ENCODE measurements at places on chromosomes 6 and 20. TPM values are rescaled to one million over a fixed set of nuclear protein-coding genes. Genes with fewer than 3 reads are reported as not detected.
A peak's percentile ranks its signal among the peaks of the same experiment; 100 is the strongest.

Gene MRPS26
- 37.4 TPM for total RNA-seq

DNA sequence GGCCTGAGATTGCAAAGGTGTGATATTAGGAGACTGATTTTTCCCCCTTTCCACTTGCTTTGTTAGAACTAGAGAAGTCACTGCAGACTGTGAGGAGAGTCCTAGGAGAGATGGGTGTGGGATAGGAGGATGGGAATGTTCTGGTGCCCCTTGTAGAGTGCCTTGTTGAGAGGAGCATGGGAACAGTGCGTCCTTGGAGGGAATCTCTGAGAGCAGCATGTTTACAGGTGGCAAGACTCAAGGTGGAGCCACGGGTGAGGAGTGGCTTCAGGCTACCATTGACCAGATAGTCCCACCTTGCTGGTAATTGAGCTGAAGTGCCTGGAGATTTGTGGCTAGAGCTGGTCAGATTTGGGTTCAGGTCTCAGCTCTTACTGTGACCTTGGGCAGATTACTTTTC is 6.0 kb downstream of the PLCG1 start:
- H3K4me1 ChIP-seq = peaks cover 92% of the 10 kb centered on the region
- H3K27me3 ChIP-seq = no peaks in the 10 kb centered on the region
- no peak for DNase-seq
- H3K4me3 ChIP-seq = peak overlapping the region; percentile 91
- peaks cover 83% of the 10 kb centered on the region for H3K36me3 ChIP-seq

Gene CTSZ
- 44.0 TPM for total RNA-seq

Gene ECT2L
- not detected for total RNA-seq

- no peak overlapping the region for H3K27ac ChIP-seq
- peaks cover 2% of the 10 kb centered on the region for H3K36me3 ChIP-seq
- H3K4me3 ChIP-seq = no peak overlapping the region
- H3K27me3 ChIP-seq = peaks cover 2% of the 10 kb centered on the region
- peak; percentile 11 for DNase-seq
- peaks cover 18% of the 10 kb centered on the region for H3K4me1 ChIP-seq
Observed at GRCh38 chr20:41696428-41696827, 78.3 kb upstream of the CHD6 start.

Gene RPP40
- 5.0 TPM for total RNA-seq

Gene MEI4
- total RNA-seq = not detected

- H3K27me3 ChIP-seq = no peaks in the 10 kb centered on the region
- no peak overlapping the region for H3K4me3 ChIP-seq
- no peaks in the 10 kb centered on the region for H3K4me1 ChIP-seq
- no peak overlapping the region for H3K27ac ChIP-seq
- H3K36me3 ChIP-seq = peaks cover 17% of the 10 kb centered on the region
- no peak for DNase-seq
Observed at GRCh38 chr20:62277253-62277652, 25.5 kb upstream of the ADRM1 start.

DNA sequence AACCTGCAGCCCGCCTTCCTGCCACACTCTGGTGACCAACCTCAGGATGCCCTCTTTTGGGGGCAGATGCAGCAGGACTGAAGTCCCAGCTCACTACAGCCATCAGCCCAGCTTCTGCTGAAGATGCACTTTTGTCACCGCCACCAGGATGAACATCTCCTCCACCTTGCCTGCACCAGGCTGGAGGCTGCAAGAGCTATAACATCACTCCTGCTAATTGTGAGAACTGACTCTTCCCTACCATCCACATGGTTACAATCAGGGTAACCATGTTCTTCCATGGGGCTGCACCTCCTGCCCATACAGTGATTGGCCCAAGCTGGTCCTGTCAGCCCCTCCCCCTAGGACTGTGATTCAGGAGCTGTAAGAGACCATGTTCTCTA is 2.0 kb upstream of the ACTL10 start:
- peaks cover 14% of the 10 kb centered on the region for H3K36me3 ChIP-seq
- no peaks in the 10 kb centered on the region for H3K27me3 ChIP-seq
- peaks cover 44% of the 10 kb centered on the region for H3K4me1 ChIP-seq

GRCh38 chr6:22294301-22294700 is 2.5 kb downstream of the PRL start:
- peaks cover 6% of the 10 kb centered on the region for H3K27me3 ChIP-seq
- no peaks in the 10 kb centered on the region for H3K36me3 ChIP-seq

DNA sequence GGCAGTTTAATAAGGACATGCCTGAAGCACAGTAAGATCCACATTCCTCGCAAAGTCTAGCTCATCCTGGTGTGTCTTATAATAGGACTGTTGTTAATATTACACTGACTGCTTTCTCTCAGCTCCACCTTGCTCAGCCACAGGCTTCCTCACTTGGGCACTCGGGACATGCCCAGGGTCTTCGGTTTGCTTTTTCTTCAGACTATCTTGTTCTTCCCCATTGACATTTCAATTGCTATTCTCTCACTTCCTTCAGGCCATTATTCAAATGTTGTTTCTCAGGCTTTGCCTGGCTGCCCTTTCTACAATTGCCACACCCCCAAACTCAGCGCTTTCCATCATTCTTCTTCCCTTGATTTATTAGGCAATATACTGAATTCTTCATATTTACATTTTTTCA is 274.8 kb upstream of the RGS17 start:
- H3K27me3 ChIP-seq = no peaks in the 10 kb centered on the region
- H3K4me1 ChIP-seq = no peaks in the 10 kb centered on the region
- H3K4me3 ChIP-seq = no peak overlapping the region
- no peaks in the 10 kb centered on the region for H3K36me3 ChIP-seq
- no peak overlapping the region for H3K27ac ChIP-seq

Gene CYP39A1
- total RNA-seq = not detected

DNA sequence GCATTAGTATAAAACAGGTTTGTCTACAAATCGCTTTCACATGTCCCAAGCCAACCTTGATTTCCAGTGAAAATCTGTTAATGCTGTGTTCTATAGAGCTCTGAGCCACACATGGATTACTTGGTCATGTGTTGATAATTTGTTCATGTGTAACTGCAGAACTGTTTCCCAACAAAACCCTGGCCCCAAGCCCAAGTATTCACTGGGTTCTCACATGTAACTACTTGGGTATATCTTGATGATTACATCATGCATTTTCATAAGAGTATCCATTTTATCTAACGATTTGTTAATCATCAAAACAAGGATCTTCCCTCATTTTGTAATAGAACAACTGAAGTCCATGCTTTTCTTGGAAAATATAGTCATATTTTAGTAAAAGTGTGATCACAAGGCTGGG is 657.6 kb downstream of the PRKN start:
- no peak for DNase-seq
- no peak overlapping the region for H3K4me3 ChIP-seq

DNA sequence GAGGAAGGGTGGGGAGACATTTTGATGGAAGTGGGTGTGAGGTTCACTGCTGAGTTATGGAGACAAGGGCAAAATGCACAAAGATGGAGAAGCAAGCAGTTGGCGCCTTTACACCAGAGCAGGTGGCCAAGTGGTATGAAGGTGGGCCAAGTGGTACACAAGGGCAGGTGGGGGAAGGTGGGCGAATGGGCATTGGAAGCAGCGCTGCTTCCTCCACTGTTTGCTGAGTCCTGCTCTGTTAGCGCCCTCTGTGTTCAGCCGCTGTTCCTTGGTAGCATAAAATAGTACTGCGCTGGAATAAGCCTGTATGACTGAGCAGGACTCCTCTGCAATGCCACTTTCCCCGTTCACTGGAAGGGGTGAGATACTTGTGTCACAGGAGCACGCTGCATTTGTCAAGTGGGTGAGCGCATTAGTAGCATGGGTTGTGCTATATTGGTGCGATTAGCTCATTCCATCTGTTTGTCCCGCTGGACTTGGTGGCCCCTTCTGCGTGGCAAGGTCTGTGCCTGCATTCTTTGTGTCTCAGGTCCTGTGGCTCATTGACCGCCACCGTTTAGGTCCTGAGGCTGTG is 116.4 kb downstream of the TOX2 start:
- no peak overlapping the region for H3K27ac ChIP-seq
- peaks cover 7% of the 10 kb centered on the region for H3K36me3 ChIP-seq
- DNase-seq = no peak
- peaks cover 60% of the 10 kb centered on the region for H3K4me1 ChIP-seq

DNA sequence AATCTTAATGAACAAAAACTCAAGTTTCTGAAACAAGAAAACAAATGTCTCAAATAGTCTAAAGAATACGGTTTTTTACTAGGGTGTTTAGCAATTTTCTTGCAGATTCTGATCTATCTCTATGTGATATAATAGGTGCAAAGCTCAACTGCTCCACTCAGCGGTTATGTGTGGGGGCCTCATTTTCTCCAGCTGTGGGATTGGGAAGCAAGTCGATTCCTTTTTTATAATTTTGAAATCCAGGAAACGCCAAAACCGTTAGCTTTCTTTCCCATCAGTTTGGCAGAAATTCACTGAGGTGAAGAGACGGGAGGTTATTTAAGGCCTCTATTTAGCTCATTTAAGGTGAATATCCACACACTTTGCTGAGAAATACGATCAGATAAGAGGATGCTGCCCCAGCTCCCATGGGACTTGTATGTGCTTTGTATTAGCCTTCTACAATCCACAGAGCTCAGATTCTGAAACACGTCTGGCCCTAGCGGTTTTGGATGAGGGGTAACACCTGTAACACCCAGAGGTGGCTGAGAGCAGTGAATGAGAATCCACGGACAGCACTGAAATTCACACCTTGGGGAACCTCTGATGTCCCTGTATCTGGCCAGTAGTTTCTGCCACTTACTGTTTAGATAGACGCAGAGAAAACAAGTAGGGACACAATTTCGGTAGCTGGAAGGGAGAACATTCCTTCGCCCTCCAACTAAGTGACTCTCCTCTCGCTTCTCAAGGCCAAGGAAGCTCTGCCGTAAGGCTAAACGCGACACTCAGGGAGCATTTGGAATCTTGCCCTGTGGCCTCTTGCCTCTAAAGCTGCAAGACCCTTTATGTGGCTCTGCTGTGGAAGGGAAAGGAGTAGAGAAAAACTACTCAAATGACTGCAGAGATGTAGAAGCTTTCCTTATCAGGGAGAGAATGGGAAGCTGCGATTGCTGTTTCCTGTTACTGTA is 6.5 kb upstream of the BCAS4 start:
- H3K4me3 ChIP-seq = no peak overlapping the region
- H3K4me1 ChIP-seq = peaks cover 14% of the 10 kb centered on the region
- DNase-seq = no peak
- no peaks in the 10 kb centered on the region for H3K27me3 ChIP-seq

Gene NOX3
- total RNA-seq = not detected

DNA sequence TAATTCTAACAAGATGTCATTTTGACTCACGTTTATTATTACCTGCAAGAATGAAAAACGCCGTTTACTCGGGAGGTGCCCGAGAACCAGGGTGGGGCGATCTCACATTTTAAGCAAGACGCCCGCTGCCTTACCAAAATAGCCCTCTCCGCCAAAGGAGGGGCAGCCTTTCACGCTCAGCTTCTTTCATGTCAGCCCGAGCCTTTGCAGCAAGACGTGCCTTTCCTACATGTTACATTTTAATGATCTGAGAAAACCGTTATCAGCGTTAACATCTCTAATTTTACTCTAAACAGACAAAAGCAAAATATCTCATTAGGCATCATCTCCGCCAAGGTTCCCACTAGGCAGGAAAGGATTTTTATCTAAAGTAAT is 2.0 kb downstream of the BACH2 start:
- peaks cover 8% of the 10 kb centered on the region for H3K27me3 ChIP-seq
- H3K36me3 ChIP-seq = peaks cover 36% of the 10 kb centered on the region
- DNase-seq = peak; percentile 74
- H3K4me1 ChIP-seq = peaks cover 50% of the 10 kb centered on the region

DNA sequence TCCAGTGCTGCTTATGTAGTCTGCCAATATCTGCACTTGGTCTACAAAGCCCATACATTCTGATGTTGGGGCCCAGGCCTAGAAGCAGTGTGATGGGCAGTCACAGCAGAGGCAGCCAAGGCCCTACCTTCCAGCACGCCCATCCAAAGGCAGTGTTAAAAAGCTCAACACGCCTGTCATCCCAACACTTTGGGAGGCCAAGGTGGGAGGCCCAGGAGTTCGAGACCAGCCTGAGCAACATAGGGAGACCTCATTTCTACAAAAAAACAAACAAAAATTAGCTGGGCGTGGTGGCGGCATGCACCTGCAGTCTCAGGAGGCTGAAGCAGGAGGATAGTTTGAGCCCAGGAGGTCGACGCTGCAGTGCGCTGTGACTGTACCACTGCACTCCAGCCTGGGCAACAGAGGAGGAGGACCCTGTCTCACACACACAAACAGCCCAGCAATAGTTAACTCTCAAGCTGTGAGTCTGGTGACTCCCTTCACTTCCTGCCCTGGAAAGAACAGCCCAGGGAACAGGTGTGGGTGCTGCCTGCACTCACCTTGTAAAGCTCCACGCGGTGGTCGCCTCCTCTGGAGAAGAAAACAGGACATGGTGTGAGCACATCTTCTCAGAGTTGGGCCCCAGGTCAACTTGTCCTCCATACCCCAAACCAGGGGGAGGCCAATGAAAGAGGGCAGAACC is 68.8 kb downstream of the PYGB start:
- no peak overlapping the region for H3K4me3 ChIP-seq
- H3K36me3 ChIP-seq = peaks cover 8% of the 10 kb centered on the region
- H3K4me1 ChIP-seq = peaks cover 25% of the 10 kb centered on the region

DNA sequence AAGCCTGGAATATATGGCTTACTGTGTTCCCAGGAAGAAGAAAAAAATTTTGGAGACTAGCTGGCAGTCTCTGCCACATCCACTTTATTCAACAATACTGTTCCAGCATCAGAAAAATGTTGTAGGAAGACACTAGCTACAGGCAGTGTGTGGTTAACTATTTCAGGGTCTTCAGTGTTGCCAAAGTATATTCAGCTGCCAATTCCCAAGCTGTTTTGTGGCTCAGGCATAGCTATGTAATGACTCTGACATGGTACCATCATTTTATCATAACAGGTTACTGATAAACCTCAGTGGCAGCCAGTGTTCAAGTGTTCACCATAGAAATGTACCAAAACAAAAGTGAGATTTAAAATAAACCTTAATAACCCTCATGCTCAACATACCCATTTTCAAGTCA is 503.1 kb downstream of the ADGRB3 start:
- H3K4me1 ChIP-seq = no peaks in the 10 kb centered on the region
- no peak overlapping the region for H3K27ac ChIP-seq
- no peak overlapping the region for H3K4me3 ChIP-seq
- no peaks in the 10 kb centered on the region for H3K27me3 ChIP-seq

DNA sequence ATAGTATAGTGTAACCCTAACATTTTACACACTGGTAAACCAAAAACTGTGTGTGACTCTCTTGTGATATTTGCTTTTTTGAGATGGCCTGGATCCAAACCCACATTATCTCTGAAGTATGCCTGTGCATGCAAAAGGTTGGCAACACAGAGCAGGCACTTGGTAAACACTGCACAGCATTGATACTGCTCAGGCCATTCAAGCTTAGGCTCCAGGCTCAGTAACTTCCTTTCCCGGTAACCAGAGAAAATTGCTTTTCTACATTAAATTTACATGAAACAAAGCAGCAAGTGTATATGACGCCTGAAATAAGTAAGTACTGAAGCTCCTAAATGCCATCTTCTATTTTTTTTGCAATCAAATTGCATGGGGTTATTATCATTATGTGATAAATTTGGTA is 205.7 kb downstream of the EPM2A start:
- H3K4me3 ChIP-seq = no peak overlapping the region
- no peak for DNase-seq
- no peaks in the 10 kb centered on the region for H3K36me3 ChIP-seq
- no peak overlapping the region for H3K27ac ChIP-seq

Data from activated CD8-positive, alpha-beta T cell treated with anti-CD3 and anti-CD28 coated beads, Interleukin-2, amount 10 ng/mL, durations not matched to agents 7 days and 5 days (primary cell).